ENCODE measurements at places on chromosomes 5 and 9.
A peak's percentile ranks its signal among the peaks of the same experiment; 100 is the strongest.

GRCh38 chr5:21181609-21182125 is 1193.7 kb upstream of the CDH18 start:
- DNase-seq, result no peak

DNA sequence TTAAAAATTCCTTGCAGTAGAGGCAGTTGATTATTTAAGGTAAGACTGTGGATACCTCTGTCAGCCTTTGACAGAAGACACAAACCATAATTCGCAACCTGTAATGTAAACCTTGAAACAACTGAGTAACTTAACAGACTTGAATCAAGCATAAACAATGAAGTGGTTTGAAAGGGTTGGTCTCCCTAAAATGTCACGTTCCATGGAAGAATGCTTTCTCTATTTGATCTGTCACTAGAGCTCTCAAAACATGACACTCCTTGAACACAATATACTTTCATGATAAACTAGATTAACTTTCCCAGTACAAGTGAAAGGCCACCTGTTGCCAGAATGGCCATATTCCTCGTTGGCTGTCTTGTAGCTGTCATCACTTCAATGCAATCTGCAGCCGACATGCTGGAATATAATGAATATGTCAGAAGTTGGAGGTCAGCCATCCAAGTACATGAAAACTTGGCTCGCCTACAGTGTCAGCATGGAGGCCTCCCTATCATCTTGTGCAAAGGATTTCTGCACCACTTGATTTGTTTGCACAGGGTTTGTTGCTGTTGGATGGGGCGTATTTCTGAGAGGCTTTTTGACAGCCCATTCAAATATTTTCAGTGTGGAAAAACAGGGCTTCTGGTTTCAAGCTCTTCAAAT is 228.0 kb downstream of the TLE4 start:
- peak; percentile 74 for DNase-seq

GRCh38 chr9:107545036-107545435 is 55.5 kb upstream of the KLF4 start:
- DNase-seq, result no peak

DNA sequence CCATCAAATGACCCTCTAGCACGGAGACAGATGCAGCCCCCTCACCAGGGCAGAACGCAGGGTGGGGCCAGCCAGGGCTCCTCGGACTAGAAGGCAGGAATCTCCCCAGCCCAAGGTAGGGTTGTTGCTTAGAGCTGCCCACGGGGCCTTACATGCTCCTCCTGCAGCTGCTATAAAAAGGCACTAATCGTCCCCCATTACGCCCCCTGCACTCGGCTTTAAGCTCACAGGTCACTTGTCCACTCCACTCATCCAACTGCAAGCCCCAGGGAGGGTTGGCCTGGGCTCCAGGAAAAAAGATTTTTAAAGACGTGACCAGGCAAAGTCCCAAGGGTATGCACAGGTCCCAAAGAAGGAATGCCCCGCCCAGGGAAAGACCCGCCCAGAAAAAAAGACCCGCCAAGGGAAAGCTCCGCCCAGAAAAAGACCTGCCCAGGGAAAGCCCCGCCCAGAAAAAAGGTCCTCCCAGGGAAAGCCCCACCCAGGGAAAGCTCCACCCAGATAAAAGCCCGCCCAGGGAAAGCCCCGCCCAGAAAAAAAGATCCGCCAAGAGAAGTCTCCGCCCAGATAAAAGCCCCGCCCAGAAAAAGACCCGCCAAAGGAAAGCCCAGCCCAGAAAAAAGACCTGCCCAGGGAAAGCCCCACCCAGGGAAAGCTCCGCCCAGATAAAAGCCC is 11.1 kb downstream of the GRIN1 start:
- no peak for DNase-seq

DNA sequence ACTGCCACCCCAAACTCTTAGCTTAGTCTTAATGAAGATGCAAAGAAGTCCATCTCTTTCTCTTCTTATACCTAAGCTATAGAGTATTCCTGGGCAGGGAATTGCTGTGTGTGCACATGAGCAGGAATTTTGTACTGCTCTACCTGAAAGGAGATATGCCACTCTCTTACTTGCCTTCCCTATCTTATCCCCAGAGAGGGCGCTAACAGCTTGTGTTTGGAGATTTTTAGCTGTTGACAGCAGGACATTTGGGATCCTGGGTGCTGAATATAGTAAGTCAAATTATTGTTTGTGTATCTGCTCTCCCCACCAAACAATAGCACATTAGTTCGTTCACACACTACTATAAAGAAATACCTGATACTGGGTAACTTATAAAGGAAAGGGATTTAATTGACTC is 159.5 kb downstream of the GABRG2 start:
- DNase-seq, result no peak

- DNase-seq, result no peak
These were observed 11.9 kb downstream of the FBP2 start for GRCh38 chr9:94581728-94582127.

- no peak for DNase-seq
These were observed 1.9 kb upstream of the RNF38 start for GRCh38 chr9:36401897-36402480.

DNA sequence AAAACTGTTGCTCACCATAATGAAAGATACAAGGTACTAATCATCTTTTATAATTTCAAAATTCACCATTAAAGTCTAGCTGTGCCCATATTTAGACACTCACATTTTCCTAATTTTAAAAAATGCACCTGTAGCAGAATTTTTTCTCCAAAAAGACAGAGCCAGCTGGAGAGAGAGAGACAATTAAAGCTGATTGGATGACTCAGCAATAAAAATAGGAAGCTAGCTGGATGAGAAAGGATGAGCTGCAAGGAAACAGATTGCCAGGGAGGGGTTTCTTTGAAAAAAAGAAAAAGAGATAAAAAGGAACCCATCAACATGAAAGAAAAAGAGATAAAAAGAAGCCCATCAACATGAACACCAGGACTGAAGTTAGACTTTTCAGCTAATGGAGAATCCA is 73.8 kb downstream of the HCN1 start:
- DNase-seq, result no peak

DNA sequence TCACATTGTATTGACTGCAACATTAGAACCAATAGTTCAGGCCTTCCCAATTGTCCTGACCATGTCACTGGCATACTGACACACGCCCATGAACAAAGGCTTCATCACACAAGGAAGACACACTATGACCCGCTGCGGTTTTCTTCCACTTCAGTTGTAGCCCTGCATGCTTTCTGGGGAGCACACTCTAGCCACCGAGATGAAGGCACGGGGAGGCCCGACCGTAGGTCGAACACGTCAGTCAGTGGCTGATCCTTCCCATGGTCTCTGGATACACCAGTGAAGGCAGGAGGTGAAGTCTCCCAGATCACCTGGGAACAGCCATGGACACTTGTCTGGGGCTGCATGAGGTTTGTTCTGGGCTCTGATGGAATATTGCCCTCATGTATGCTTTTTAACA is 224.7 kb downstream of the FSTL4 start:
- DNase-seq, result no peak

DNA sequence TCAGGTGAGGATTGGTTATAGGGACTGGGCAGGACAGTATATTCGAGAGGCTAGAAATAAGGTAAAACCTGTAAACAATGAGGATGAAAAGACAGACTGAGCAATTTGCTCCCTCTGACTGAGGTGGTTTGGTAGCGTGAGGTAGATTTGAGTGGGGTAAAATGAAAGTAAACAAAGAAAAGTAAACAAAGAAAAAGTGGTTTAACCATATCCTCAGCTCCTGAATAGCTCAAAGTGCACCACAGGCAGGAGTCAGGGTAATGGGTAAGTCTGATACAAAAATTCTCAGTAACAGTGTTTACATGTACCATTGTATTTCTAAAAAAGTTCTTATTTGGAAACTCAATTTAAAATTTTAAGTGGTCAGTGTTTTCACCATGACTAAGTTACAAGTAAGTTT is 203.1 kb upstream of the ARRDC3 start:
- DNase-seq, result no peak

DNA sequence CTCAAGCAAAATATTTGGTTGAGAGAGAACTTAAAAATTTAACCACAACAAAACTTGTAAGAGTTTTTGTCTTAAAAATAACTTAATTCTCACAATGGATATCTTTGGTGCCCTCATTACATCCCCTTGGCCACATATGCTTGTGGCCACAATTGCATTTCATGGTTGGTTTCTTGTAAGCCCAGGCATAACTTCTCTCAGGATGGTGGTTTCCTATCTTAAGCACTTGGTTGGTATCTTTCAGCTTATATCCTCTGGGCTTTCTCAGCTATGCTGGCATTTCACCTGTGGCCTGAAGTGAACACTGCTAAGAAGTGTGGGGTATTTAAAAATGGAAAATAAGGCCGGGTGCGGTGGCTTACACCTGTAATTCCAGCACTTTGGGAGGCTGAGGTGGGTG is 212.4 kb upstream of the MEF2C start:
- DNase-seq, result no peak

GRCh38 chr9:35237311-35237710 is 75.5 kb downstream of the UNC13B start:
- no peak for DNase-seq

DNA sequence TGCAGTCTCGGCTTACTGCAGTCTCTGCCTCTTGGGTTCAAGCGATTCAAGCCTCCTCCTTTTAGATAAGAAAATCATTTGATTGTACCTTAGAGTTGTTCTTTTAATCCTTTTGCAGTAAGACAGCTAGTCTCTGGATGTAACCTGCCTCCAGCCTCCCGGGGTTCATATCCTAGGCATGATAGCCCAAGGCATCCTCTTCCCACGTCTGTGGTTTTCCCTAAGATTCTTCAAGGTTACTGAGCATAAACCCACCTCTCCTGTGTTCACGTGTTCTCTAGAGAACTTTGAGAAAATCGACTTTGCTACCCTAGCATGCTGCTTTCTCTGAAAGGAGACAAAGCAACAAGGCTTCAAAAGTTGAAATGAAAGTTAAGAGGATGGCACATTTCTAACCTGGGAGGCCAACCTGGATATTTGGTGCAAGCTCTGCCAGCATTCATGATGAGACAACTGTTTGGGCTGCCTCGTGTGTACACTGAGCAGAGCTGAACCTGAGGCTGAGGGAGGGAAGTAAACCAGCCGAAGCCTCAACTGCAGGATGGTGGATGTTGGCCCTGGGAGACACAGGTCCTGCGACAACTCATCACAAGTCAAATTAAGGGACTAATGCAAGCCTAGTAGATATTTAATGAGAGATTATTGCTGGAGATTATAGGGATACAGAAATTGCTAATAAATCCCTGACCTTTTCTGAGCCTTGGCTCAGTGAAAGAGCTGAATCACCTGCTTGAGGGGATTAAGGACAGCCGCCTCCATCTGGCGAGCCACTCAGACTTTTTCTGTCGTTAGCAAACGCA is 261.8 kb downstream of the ARHGAP26 start:
- DNase-seq, result no peak

DNA sequence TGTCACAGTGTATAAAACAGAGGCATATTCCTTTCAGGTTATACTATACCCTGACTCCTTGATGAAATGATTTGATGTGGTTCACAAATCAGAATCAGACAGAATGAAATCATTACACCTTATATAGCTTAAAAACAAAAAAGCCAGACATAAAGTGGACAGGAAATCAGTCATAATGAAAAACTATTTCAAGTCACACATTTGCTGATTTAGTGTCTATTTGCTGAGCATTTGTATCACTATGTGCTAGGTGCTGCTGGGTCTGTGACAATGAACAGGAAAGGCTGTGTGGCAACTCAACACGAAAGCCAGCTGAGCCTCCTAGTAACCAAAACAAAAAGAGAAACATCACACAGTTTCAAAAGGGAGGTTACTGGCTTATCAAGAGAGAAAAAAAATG is 194.0 kb downstream of the EFNA5 start:
- DNase-seq, result no peak

DNA sequence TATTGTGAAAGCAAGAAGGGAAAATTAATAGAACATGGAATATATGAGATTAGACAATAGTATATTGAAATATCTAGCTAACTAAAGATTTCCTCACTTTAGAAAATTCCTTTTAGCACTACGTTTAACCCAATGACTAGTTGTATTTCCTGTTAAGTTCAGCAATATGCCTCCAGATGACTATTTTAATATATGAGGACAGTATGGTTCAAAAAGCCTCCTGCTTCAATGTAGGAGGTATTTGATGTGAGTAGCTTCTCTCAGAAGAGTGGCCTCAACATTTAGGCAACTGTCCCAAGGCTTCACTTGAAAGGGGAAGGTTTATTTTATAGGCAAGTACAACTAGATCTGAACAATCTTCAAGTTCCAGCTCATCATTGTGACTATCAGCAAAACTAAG is 2.0 kb upstream of the MEF2C start:
- no peak for DNase-seq

DNA sequence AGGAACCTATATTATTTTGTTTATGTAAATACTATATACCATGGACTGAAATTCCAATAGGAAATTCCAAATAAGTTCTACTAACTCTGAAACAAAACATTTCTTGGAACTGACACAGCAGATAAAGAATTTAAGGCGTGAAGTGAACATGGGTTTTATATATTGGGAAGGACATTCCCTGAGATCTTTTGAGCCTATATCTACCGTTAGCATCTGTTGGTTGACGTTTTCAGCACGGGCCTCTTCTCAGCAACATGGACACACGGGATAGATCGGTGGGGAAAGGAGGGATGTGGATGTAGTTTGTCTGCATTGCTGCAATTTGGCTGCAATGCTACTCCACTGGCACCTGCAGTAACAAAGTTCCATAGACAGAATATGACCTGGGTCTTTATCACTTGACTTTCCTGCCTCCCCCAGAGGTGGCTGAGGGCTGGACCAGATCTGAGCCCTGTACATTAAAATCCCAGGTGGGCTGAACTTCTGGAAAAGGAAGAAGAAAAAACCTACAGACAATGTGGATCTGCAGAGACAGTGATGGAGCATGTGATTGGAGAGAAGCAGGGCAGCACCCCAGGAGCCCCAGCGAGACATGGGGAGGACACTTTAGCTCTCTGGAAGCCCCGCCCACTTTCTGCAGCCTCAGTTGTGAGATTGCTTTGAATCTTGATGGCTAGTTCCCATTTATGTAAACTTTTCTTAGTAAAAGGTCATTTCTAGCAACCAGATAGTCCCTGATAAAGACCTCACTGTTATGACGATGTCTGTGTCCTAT is 91.2 kb upstream of the CPEB4 start:
- no peak for DNase-seq

GRCh38 chr9:128048663-128049062 is 18.5 kb downstream of the NAIF1 start:
- no peak for DNase-seq

DNA sequence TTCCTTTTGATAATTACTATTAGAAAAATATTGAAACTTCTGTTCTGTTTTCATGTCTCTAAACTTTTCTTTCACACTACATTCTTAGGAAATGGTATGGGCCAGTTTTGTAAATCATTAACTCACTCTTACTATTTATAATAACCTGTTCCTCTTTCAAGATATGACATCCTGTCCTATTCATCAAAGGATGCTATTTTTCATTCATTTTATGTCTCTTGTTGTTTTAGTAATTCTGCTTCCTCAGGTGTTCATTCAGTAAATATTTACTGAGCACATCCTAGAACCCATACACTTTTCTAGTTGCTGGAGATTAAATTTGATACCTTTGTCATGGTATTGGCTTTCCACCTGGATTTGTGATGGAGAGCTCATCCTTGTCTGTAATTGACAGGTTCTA is 58.0 kb downstream of the GDA start:
- no peak for DNase-seq

- no peak for DNase-seq
These were observed 130.2 kb upstream of the IRX4 start for GRCh38 chr5:2012885-2013284.

- no peak for DNase-seq
These were observed 349.3 kb upstream of the ACTBL2 start for GRCh38 chr5:57831932-57832331.

- DNase-seq, result no peak
These were observed 58.3 kb downstream of the SVEP1 start for GRCh38 chr9:110521206-110521605.

GRCh38 chr5:56105511-56106291 is 110.9 kb upstream of the IL6ST start:
- DNase-seq, result no peak

Measured in fibroblast of lung (primary cell).